Activated CD4-positive, alpha-beta T cell treated with anti-CD3 and anti-CD28 coated beads, Interleukin-2, amount 50 U/mL, for 16 hours (primary cell): ENCODE measurements at places on chromosomes 12 and 14.

DNA sequence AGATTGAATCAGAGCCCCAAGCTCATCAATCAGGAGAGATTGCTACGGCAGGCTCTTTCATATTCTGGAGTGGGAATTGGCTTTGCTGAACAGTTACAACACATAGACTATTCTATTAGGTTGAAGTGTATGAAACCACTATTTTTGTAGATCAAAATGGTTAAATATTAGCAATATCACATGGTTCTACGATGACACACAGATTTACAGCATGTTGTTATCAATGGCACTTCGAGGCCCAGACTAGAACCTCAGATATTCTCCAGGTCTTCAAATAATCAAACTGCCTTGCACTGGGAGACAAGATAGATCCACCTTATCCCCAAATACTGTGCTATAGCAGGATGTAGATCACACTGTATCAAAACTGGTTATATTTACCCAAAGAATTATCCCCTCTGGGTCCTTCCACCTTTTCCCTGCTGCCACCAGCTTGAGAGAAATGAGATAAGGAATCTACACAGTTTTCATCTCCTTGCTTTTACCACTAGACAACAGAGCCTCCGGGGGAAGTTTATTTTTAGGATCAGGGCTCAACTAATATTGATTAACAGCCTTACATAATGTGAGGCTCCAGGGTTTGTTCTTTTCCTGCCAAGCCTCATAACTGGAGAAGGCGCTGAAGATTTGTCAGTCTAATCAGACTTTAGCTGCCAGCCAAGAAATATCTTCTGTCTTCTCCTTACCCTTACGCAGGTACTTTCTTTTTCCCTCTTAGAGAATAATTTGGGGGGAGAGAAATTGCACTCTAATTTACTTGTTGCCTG is 507.1 kb downstream of the DIO2 start:
- DNase-seq, result no peak

GRCh38 chr14:23604675-23605170 is 26.1 kb upstream of the JPH4 start:
- DNase-seq, result no peak

DNA sequence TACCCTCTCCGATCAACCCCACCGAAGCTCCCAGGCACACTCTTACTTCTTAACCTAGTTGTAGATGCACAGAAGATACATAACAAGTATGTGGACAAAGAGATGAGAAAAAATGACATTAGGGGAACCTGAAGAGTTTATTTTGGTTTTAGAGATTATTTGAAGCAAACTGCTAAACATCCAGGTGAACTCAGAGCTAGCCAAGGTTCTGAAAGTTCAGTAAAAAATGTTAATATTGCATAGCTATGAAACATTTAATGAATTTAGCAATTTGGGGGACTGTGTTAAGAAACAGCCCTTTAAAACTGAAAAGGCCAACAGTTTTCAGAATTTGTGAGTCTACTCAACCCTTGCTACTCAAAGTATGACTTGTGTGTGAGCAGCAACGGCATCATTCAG is 174.4 kb downstream of the NAV3 start:
- no peak for DNase-seq

- DNase-seq, result no peak
Measured at GRCh38 chr12:52519826-52520662, at the start of gene KRT5. KRT5 (minus strand) TSS chr12:52520394; CDS start chr12:52520296, 98 bp downstream.

- DNase-seq, result no peak
Measured at GRCh38 chr14:102451064-102451352, 58.6 kb downstream of the ANKRD9 start.

- DNase-seq, result no peak
Measured at GRCh38 chr12:99147130-99147529, 500.4 kb upstream of the GARIN6 start.

DNA sequence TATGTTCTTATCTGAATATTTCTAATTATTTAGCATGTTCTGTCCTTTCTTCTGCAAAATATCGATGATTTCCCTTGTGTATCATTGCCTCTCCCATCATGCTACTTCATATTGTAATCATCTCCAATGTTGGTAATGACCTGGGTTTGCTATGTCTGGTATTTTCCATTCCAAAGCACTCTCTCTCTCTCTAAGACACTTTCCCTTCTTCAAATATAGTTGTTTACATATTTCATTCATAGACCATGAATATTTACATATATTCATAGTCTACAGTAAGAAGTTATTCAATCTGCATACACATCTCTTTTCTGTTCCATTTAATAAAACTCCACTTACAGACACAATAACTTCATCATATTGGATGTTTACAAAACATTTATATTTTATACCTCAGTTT is 1516.5 kb upstream of the FLRT2 start:
- no peak for DNase-seq

GRCh38 chr12:118960865-118961264 is 20.5 kb upstream of the SRRM4 start:
- no peak for DNase-seq

GRCh38 chr12:12736759-12737676 is 19.9 kb downstream of the CDKN1B start:
- DNase-seq, result peak; percentile 84

DNA sequence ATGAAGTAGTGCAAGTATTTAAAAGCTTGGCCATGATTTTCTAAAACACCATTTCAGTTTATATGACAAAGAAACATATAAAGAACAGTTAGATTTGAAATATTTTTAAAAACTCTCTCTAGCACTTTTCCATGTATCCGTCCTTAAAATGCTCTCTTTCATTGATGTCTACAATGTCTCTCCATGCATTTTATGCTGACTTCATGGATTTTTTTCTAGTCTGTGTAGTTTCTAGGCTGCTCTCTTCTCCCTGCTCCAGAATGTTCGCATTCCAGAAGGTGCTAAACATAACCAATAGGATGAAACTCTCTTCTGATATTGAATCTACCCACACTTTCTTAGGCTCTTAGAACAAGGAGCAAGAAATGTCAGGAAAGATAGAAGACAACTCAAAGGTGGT is 124.8 kb downstream of the PLCZ1 start:
- no peak for DNase-seq

- DNase-seq, result no peak
Measured at GRCh38 chr12:81330480-81330879, 252.6 kb downstream of the ACSS3 start.

DNA sequence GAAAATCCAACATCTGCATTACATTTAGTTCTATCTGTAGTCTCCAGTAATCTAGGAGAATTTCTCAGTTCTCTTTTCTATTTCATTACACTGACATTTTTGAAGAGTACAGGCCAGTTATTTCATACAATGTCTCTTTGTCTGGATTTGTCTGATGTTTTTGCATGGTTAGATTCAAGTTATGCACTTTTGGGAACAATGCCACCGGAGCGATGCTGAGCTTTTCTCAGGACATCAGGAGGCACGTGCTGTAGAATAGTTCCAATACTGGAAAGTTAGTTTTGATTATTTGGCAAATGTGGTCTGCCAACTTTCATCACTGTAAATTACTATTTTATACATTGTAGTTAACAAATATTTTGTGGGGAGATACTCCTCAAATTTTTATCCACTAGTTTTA is 43.1 kb downstream of the ALDH1L2 start:
- DNase-seq, result no peak

DNA sequence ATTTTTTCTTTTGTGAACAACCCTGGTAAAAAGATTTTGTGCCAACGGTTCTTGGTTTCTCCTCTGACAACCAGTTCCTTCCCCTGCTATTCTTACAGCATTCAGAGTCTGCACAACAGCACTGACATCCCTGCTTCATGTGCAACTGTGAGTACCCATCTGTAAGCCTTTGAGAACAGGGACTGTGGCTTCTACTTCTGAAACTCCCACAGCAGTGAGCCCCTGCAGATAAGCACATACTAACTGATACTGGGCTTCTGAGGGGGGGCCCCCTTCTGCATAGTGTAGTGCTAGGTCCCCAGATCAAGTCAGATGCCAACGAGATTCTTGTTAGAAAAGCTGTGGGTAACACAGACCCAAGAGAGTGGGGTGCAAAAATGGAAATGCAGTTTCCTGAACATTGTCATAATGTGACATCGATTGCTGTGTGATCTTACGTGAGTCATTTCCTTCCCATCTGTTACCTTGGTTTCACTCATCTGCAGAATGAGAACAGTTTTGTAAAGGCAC is 11.1 kb upstream of the NINJ2 start:
- DNase-seq, result peak; percentile 97

- no peak for DNase-seq
Measured at GRCh38 chr14:80310938-80311750, 99.8 kb upstream of the DIO2 start.

DNA sequence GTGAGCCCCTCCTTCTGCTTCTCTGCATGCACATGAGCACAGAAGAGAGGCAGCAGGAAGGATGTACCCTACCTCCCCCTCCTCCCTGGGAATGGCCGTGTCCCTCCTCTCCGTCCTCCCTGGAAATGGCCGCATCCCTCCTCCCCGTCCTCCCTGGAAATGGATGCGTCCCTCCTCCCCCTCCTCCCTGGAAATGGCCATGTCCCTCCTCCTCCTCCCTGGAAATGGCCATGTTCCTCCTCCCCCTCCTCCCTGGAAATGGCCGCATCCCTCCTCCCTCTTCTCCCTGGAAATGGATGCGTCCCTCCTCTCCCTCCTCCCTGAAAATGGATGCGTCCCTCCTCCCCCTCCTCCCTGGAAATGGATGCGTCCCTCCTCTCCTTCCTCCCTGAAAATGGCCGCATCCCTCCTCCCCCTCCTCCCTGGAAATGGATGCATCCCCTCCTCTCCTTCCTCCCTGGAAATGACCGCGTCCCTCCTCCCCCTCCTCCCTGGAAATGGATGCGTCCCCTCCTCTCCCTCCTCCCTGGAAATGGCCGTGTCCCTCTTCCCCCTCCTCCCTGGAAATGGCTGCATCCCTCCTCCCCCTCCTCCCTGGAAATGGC is 428.6 kb downstream of the AACS start:
- no peak for DNase-seq

- DNase-seq, result peak; percentile 39
Measured at GRCh38 chr12:53221203-53222080, 10.6 kb downstream of the RARG start.

DNA sequence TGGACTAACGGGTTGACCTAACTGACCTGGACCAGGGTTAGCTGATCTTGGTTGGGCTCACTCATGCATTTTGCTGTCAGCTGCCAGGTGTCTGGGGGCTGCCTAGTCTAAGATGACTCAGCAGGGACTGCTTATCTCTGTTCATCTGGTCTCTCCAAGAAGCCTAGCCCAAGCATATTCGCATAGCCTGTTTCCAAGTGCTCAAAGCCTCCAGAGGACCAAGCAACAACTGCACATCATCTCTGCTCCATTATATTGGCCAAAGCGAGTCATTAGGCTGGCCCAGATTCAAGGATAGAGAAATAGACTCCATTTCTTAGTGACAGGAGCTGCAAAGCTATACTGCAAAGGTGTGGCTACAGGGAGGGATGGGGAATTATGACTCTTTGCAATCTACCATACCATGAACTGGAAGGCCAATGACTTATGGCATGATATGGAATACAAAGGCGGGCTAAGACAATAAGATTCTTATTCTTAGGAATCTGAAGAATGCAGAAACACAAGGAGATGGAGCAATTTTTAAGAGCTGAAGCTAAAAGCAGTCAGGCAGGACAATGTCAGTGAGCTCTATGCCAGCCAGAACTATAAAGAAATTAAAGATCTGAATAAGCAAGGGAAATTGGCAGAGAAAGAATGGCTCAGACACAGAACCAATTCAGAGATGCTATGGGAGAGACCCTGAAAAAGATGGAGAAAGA is 194.6 kb upstream of the FSCB start:
- DNase-seq, result no peak

- no peak for DNase-seq
Measured at GRCh38 chr14:24417832-24418491, 11.5 kb downstream of the CBLN3 start.

DNA sequence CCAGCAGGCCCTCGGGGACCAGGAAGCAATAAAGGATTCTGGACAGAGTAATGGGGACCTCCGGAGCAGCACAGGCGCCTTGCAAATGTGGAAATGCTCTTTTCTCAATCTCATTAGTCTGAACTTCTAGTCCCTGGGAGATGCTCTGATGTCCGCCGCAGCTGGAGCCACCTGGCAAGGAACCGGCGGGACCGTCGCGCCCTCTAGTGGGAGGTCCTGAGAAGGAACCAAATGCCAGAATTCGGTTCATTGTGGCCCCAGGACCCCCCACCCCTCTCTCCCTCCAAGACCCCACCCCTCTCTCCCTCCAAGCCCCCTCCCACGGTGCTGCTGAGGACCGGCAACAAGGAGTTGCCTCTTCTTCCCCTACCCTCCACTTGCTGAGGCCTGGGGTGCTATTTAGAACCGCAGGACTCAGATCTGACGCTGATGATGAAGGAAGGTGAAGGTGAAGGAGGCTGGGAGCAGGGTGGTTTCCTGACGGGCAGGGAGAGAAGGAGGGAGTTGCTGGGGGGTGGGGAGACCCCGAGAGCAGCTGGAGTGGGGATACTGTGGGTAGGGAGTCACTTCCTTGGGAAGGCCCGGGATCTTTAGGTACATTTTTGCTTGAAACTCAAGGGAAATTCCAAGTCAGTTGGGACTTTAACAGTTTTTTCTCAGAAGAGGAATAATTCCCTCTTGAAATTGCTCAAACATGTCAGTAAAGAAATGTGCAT is 42.5 kb downstream of the SMIM41 start:
- peak; percentile 60 for DNase-seq

DNA sequence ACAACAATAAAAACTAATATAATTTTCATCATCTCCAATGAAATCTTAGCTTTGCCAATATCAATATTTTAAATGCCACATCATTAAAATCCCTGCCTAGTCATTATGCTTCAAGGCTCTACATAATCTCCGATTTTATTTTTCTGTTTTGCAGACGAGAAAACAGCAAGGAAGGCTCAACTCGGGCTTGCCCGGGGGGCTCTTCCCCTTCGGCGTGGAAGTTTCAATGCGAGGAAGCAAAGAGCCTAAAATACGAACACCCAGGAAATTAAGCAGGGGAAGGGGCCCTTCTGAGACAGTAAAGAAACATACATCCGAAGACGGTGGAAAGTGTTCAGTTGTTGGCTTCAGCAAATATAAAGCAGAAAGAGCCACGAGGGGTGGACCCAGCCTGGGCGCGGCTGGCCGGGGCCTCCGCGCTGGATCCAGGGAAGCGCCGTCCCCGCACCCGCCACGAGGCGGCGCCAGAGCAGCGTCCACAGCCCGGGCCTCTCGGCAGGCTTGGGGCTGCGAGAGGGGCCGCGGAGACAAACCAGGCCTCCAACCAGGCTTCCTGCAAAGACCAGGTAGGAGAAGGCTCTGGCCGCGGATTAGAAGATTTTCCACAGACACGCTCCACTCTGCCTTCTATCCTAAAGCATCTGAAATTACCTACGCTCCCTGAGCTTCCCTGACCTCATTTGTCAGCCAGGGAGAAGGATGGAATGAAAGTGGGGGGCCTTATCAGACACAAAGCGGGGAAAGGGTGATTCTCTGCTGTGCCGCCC is 77.2 kb downstream of the SERPINA3 start:
- DNase-seq, result peak; percentile 45

GRCh38 chr12:40078266-40078665 is 27.6 kb downstream of the SLC2A13 start:
- no peak for DNase-seq
